Activated naive CD8-positive, alpha-beta T cell treated with anti-CD3 and anti-CD28 coated beads for 36 hours (primary cell): ENCODE measurements at places on chromosomes 16 and 17. TPM values are rescaled to one million over a fixed set of nuclear protein-coding genes. Genes with fewer than 3 reads are reported as not detected.

- DNase-seq: no peak
Observed at GRCh38 chr16:2033057-2033908, 6.6 kb downstream of the NHERF2 start.

DNA sequence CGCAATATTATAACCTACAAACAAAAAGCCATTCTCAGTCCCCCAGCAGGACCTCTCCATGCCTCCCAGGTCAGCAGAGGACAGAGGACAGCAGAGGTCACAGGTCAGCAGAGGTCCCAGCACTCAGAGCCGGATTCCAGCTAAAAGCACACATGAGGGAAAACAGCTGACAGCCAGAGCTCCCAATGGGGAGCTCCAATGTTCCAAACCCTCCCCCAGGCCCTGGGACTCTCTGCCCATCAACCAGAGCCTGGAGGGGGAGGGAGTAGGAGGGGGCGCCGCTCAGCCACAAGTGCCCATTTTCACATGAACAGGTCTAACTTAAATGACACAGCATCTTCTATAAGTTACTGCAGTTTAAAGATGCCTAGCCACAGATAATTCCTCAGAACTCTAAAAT, 77.5 kb downstream of the ANKRD11 start:
- no peak for DNase-seq

GRCh38 chr16:11386791-11387546, 41.7 kb downstream of the RMI2 start:
- DNase-seq: no peak

DNA sequence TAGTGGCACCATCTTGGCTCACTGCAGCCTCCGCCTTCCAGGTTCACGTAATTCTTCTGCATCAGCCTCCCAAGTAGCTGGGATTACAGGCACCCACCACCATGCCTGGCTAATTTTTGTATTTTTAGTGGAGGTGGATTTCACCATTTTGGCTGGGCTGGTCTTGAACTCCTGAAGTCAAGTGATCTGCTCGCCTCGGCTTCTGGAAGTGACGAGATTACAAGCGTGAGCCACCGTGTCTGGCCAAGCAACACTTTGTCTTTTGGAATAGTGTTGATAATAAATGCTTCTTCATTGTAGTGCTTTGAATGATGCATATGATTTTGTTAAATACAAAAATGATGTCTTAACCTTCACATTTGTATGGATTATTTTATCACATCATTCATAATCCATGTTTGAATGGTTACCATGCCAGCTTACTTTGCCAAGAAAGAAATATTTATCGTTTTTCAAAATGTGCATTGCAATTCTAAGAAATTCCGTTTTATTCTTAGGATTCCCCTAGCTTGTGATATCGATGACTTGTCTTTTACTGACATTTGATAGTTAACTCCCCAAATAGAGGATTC, 29.1 kb downstream of the USP10 start:
- DNase-seq: no peak

- DNase-seq: no peak
Observed at GRCh38 chr17:31621566-31621965, 230.1 kb downstream of the RAB11FIP4 start.

- DNase-seq: no peak
Observed at GRCh38 chr16:82061861-82062525, 26.9 kb downstream of the HSD17B2 start.

GRCh38 chr17:27486741-27487140, 30.5 kb downstream of the KSR1 start:
- no peak for DNase-seq

Gene CLEC18C
- not detected for total RNA-seq
